ENCODE measurements at places on chromosomes 16 and 17. TPM values are rescaled to one million over a fixed set of nuclear protein-coding genes. Genes with fewer than 3 reads are reported as not detected.

DNA sequence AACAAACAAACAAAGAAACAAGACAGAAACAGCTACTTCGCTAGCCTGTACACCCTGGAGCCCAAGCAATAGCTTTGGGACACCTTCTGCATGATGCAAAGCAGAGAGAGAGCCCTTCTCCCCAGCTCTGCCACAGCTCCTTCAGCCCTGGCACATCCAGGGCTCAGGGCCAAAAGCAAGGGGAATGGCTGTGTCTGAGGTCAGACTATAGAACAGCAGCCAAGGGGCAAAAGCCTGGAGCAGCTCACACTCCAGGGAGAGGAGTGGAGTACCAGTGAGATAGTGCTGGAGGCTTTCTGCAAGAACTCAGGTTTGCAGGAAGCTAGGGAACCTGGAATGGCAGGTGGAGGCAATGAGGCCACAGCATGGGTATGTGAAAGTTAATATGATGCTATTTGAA lies 11.6 kb upstream of the SEPHS2 start:
- no peak overlapping the region for H3K27ac ChIP-seq
- no peaks in the 10 kb centered on the region for H3K27me3 ChIP-seq
- no peak overlapping the region for H3K4me3 ChIP-seq
- no peaks in the 10 kb centered on the region for H3K4me1 ChIP-seq
- DNase-seq: no peak

Gene GRB7
- total RNA-seq: not detected

GRCh38 chr17:20053361-20053964 lies 44.3 kb downstream of the SPECC1 start:
- no peak overlapping the region for H3K4me3 ChIP-seq
- no peaks in the 10 kb centered on the region for H3K4me1 ChIP-seq
- no peaks in the 10 kb centered on the region for H3K36me3 ChIP-seq
- no peak for DNase-seq
- no peak overlapping the region for H3K27ac ChIP-seq

- no peaks in the 10 kb centered on the region for H3K27me3 ChIP-seq
- H3K4me3 ChIP-seq: no peak overlapping the region
- H3K27ac ChIP-seq: no peak overlapping the region
- DNase-seq: no peak
- H3K4me1 ChIP-seq: no peaks in the 10 kb centered on the region
Observed at GRCh38 chr17:50166518-50167181, 845 bp downstream of the SGCA start.

DNA sequence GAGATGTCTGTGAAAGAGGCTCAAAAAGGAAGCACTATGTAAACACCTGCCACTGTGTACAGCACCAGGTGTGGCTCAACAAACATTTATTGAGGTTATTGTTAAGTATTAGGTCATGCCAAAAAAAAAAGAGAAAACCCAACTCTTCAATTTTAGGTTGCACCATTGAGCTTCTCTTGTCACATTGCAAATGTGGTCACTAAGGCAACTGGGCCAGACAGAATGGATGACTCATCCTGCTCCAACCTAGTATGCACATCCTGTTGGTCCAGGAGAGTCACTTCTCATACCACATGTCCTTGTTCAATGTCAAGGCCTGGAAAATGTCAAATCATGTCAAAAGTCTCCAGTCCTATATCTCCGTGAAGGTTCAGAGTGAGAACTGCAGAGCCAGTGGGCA lies 25.0 kb downstream of the HOXB1 start:
- peak; percentile 86 for DNase-seq
- no peaks in the 10 kb centered on the region for H3K4me1 ChIP-seq
- no peaks in the 10 kb centered on the region for H3K36me3 ChIP-seq
